ENCODE measurements at places on chromosomes 7 and 10. TPM values are rescaled to one million over a fixed set of nuclear protein-coding genes. Genes with fewer than 3 reads are reported as not detected.

DNA sequence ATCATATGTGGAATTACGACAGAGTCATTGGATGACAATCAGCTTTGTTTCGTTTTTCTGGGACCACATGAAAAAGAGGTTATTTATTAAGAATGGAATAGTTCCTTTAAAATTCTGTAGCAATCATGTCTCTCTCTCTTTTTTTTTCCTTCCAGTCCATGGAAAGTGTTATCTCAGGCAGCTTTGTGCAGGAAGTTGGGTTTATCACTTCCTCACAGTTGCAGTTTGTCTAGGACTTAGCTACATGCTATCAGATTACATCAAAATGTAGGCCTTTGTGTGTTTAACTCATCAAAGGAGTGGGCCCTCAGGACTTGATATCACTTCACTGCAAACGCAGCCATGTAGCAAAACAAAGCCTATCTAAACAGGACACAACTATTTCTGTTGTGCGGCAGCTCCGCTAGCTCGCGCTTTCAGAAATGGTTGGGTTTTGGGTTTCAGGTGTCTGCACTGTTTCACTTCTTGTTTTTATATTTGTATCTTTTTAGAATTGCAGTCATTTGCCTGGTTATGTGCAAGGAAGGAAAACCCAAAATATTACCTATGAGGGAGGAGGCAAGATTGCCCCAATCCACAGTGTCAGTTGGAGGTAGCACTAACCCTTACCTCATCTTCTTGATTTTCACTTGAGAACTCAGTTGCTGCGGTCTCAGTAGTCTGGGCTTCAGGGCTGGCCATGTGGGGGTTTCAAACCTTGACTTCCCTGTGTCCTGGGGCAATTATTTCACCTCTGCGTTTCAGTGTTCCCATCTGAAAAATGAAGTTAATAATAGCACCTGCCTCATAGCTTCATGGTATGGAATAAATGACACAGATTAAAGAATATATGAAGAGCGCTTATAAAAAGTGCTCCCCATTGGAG is 66.7 kb downstream of the HHEX start:
- DNase-seq, result peak; percentile 47
- no peak overlapping the region for H3K4me3 ChIP-seq
- H3K27me3 ChIP-seq, result no peaks in the 10 kb centered on the region
- H3K4me1 ChIP-seq, result peaks cover 53% of the 10 kb centered on the region

- H3K27me3 ChIP-seq, result no peaks in the 10 kb centered on the region
- no peak overlapping the region for H3K27ac ChIP-seq
- no peaks in the 10 kb centered on the region for H3K36me3 ChIP-seq
- H3K4me3 ChIP-seq, result no peak overlapping the region
- H3K4me1 ChIP-seq, result no peaks in the 10 kb centered on the region
Observed at GRCh38 chr7:88431882-88432281, 125.2 kb upstream of the STEAP4 start.

The LEP gene
- not detected for total RNA-seq

GRCh38 chr10:51862149-51862548 is 162.8 kb upstream of the CSTF2T start:
- H3K27me3 ChIP-seq, result no peaks in the 10 kb centered on the region
- DNase-seq, result no peak
- no peak overlapping the region for H3K4me3 ChIP-seq
- H3K36me3 ChIP-seq, result no peaks in the 10 kb centered on the region
- no peak overlapping the region for H3K27ac ChIP-seq

DNA sequence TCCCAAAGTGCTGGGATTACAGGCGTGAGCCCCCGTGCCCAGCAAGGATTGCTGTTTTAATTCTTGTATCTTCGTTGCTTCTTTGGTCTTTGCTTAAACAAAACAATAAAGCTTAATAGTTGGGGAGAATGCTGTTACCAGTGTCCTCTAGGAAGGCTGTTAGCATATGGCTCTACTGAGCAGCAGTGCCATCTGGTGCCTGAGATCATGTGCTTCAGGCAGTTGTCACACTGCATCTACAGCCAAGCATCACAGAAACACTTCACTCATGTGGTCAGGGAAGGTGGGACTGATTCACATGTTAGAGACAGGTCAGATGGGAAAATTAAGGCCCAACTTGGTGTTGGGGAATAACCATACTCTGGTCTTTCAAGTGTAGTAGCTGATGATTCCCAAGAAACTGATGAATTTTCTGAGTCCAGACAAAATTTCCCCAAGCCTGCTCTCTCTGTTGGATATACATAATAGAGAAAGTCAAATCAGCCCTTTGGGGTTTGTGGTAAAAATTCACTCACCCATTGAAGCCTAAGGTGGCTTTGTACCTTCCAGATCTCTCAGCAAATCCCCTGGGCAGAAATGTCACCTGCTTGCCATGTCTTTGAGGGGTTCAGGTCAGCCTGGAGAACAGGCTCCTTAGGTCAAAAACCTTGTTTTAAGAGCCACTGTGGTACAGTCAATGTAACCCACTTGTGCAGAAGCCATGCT is 28.4 kb downstream of the UBE2D4 start:
- H3K4me1 ChIP-seq, result no peaks in the 10 kb centered on the region
- H3K4me3 ChIP-seq, result no peak overlapping the region
- H3K27ac ChIP-seq, result no peak overlapping the region
- peaks cover 26% of the 10 kb centered on the region for H3K36me3 ChIP-seq
- no peaks in the 10 kb centered on the region for H3K27me3 ChIP-seq
